ENCODE measurements at places on chromosomes 13 and 19. TPM values are rescaled to one million over a fixed set of nuclear protein-coding genes. Genes with fewer than 3 reads are reported as not detected.

The CRLF1 gene
- 0.20 TPM for total RNA-seq

The DBP gene
- 11.4 TPM for total RNA-seq

DNA sequence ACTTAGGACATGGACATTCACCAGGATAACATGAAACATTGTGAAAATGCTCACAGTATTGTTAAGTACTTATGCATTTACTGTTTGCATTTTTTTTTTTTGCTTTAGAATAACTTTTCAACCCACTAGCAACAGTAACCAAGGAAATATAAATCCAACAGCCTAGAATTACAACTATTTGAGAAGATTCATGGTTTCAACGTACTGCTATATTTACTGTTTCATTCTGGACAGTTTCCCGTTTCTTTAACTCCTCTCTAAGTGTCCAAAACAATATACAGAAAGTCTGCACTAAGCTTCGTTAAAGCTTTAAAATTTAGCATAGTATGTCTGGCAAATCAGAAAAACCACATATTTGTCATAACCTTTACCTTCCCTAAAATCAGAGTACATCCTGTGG lies 2.7 kb downstream of the SMAD9 start:
- no peak for DNase-seq

DNA sequence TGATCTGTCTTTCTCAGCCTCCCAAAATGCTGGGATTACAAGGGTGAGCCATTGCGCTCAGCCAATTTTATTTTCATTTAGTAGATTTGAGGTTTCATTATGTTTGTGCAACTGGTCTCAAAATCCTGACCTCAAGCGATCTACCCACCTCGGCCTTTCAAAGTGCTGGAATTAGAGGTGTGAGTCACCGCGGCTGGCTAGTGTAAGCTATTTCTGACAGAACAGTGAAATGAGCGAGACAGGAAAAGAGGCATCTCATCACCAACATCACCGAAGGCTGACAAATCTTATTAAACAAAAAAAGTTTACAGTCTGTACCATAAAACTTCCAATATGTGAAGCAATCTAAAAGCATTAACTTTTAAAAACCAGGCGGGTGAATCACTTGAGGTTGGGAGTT lies 12.2 kb upstream of the ZNF888 start:
- DNase-seq, result no peak

- no peak for DNase-seq
These were observed 204.7 kb downstream of the FGF14 start for GRCh38 chr13:102197193-102197592.

GRCh38 chr19:19820774-19821320 lies 703 bp downstream of the ZNF506 start:
- DNase-seq, result no peak

DNA sequence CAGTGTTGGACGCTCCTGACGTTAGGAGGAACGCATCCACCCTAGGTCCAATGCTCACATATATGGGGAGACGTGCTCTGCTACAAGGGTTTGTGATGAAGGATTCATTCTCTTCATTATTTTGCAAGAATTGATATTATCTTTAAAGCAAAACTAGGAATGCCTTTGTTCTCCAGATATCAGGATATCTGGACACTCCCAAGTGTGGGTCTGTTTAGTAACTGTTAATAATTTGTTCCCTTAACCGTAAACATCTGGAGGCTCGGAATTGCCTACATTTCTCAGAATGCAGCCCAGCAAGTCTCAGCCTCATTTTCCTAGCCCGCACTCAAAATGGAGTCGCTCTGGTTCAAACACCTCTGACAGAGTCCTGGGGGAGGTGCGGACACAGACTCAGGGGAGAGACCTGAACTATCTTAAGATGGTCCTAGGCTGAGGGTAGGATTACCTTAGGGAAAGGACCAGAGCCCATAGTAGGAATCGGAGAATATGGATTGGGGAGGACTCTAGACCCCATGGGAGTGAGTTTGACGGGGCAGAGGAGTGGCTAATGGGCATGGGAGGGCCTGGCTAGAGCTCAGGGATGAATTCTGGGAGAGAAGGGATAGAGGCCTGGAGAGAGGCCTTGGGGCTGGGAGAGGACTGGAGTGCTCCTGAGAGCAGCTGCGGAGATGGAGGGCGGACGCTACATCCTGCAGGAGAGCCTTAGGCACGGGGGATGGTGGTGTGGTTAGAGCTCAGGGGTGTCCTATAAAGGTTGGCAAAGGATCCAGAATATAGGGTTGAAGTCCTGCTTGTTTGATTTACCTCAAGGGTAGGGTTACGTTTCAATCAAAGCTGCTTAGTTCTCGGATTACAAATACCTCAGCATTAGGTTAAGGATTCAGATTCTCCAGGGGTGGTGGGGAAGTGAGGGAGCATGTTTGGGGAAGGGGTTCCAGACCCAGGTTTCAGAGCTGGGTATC lies 43.2 kb downstream of the ZNF331 start:
- DNase-seq, result no peak

DNA sequence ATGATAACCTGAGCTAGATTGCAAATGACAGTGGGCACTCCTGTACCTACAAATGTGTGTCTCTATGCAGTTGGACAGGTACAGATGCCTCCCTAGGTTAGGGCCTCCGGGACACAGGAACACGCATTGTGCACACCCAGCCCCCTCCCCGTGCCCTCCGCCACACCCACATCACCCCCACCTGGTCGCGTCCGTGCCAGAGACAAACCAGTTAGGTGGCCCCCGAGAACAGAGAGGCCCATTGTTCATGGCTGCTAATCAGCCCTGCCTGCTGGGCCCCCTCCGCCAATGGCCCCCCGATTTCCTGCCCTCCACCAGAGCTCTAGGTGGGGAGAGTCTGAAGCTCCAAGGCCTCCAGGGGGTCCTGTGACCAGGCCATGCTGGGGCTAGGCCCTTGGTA lies 13.7 kb downstream of the NRTN start:
- no peak for DNase-seq

GRCh38 chr19:518598-519231 lies 11.4 kb downstream of the TPGS1 start:
- DNase-seq, result no peak

GRCh38 chr13:55893540-55893939 lies 1247.2 kb upstream of the PRR20A start:
- no peak for DNase-seq

DNA sequence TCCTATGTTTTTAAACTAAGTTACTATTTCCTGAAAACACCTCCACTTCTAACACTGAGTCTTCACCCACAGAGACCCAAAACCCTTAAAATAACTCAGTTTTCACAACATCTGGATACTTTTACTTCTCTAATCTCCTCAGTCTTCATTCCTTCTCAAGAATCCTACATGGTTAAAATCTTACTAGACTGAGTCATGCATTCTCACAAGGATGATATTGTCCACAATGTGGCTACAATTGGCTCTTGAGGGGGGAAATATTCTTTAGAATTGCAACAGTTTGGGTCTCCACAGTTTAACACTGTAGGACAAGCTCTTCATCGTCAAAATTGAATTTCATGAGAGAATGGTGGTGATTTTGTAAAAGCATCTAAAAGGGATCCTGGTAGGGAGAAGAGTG lies 397.1 kb downstream of the SLITRK5 start:
- DNase-seq, result no peak

- DNase-seq, result no peak
These were observed 15.6 kb downstream of the NAA16 start for GRCh38 chr13:41326661-41327060.

- DNase-seq, result no peak
These were observed 53.5 kb downstream of the TNFSF13B start for GRCh38 chr13:108323031-108323430.

GRCh38 chr13:26340807-26341206 lies 86.9 kb downstream of the CDK8 start:
- no peak for DNase-seq

Data from left lobe of liver (tissue), 2 donors.